ENCODE measurements at places on chromosomes 2 and 18.

DNA sequence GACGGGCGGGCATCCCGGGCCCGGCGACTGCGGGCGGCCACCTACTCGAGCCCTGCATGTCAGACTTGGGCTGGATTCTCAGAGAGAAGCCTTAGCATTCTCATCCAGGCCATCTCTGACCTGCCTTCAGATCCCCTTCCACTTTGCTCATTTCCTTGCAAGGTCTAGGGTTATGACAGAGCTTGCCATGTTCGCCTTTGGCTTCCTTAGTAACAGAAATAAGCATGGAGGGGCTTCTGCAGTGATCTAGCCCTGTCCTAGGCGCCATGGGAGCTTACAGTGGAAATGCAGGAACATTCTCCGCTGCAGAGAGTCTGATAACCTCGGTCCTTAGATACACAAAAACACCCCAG lies 632 bp upstream of the ACVR1 start:
- no peak for DNase-seq

DNA sequence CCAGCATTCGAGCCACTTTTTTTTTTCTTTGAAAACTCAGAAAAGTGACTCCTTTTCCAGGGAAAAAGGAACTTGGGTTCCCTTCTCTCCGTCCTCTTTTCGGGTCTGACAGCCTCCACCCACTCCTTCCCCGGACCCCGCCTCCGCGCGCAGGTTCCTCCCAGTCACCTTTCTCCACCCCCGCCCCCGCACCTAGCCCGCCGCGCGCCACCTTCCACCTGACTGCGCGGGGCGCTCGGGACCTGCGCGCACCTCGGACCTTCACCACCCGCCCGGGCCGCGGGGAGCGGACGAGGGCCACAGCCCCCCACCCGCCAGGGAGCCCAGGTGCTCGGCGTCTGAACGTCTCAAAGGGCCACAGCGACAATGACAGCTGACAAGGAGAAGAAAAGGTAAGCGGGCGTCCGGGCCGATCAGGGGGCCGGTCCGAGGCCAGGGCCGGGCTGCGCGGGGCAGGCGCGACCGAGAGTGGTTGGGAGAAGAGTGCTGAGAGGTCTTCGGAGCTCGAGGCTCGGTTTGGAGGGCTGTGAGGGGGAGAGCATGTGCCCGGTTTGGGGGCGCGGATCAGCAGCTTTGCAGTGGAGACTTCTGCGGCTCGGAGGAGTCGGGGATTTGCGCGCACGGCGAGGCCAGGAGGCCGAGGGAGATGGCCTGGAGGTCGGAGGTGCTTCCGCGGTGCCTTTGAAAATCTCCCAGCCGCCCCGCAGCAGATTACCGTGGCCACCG lies 502 bp downstream of the EPAS1 start:
- peak; percentile 47 for DNase-seq

- no peak for DNase-seq
These were observed 276.4 kb downstream of the TMX3 start for GRCh38 chr18:68438536-68438935.

DNA sequence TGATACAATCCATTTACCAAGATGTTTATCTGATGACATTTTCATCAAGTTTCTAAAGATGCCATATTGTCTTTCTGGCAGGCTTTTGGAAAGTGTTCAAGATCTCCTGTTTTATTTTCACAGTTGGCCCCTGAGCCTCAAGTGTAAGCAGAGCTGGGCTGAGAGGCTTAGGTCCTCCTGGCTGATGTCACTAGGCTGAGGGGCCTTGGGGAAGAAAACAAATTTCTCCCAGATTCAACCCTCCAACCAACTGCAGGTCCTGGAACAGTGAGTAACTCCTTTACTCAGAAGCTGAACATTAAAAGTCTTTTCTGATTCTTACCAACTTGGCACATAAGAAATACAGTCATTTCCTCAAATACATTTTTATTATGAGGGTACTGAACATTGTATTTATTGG lies 14.9 kb upstream of the IL1RL1 start:
- DNase-seq: no peak

GRCh38 chr2:238593236-238593635 lies 166.5 kb downstream of the ASB1 start:
- no peak for DNase-seq

GRCh38 chr2:18930971-18931370 lies 341.6 kb upstream of the NT5C1B start:
- no peak for DNase-seq
